Activated naive CD4-positive, alpha-beta T cell (primary cell): ENCODE measurements at places on chromosomes 2 and 18.

- no peak for DNase-seq
Measured at GRCh38 chr2:239288951-239289511, 111.8 kb downstream of the HDAC4 start.

DNA sequence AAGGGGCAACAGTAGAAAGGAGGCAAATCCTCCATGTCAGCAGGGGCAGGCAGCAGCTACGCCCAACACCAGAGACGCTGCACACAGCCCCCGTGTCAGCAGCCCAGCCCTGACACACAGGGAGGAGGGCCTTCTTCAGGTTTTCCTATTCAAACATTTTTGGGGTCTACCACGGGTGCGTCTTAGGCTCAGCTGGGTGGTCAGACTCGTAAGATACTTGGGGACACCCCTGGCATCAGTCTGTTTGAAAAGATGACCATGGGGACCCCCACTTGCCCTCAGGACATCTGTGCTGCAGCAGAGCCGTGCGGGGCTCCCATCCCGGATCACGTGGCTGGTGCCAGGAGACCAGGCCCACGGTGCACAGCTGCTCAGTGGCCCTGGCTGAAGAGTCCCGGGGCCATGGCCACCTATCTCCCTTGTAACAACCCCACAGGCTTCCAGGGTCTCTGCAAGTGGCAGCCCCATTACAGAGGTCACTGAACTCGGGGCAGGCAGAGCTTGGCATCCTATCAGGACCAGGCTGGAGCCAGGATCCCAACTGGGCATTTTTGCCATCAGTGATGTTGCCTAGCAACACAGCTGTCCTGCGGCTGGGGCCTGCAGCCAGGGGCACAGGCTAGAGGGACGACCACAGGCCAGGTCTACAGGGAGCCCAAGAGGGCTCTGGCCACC, 82.5 kb downstream of the EDAR start:
- no peak for DNase-seq

GRCh38 chr2:106026271-106027190, 167.6 kb downstream of the UXS1 start:
- no peak for DNase-seq

- no peak for DNase-seq
Measured at GRCh38 chr2:241157841-241158545, 7.7 kb downstream of the PPP1R7 start.

GRCh38 chr2:217919781-217920351, 82.9 kb downstream of the TNS1 start:
- no peak for DNase-seq

GRCh38 chr2:17355608-17356329, 162.5 kb downstream of the RAD51AP2 start:
- no peak for DNase-seq

DNA sequence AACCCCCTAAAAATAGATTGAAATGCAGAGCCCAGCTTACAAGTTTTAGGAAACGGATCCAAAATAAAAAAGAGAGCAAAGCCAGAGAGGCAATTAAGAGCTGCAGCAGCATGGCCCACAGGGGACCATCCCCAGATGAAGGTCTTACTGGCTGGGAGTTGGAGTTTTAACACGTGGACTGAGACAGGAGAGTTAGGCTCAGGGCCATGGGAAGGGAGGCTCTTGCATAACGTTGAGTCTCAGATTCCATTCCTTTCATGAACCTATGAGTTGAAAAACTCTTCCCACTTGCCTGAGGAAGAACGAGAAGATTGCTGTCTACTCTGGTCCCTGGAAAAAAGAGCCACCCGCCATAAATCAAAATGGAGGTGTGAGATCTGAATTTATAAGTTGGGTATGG, 101.8 kb upstream of the NDUFV2 start:
- DNase-seq, result no peak

GRCh38 chr2:143132355-143132754, 3.1 kb downstream of the ARHGAP15 start:
- DNase-seq, result no peak

GRCh38 chr2:9174771-9175437, 31.7 kb upstream of the ASAP2 start:
- DNase-seq, result no peak

DNA sequence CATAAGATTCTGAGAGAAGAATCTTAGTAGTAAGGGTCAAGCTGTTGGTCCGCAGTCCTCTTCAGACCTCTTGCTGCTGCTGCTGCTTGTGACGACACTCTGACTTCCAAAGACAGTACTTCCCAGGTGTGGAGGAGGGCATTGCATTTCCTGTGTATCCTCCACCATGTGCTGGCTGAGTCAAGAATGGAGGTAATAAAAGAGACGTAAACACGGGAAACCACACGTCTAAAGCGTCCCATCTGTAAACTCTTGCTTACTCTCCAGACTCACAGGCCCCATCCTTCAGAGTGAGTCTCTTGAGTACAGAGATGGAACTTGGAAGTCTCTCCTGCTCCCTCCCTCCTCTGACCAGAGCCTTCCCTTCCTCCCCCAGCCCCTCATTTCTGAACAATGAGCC, 25.6 kb downstream of the KLHL29 start:
- no peak for DNase-seq

GRCh38 chr18:31583185-31583854, 8.4 kb upstream of the TTR start:
- no peak for DNase-seq

DNA sequence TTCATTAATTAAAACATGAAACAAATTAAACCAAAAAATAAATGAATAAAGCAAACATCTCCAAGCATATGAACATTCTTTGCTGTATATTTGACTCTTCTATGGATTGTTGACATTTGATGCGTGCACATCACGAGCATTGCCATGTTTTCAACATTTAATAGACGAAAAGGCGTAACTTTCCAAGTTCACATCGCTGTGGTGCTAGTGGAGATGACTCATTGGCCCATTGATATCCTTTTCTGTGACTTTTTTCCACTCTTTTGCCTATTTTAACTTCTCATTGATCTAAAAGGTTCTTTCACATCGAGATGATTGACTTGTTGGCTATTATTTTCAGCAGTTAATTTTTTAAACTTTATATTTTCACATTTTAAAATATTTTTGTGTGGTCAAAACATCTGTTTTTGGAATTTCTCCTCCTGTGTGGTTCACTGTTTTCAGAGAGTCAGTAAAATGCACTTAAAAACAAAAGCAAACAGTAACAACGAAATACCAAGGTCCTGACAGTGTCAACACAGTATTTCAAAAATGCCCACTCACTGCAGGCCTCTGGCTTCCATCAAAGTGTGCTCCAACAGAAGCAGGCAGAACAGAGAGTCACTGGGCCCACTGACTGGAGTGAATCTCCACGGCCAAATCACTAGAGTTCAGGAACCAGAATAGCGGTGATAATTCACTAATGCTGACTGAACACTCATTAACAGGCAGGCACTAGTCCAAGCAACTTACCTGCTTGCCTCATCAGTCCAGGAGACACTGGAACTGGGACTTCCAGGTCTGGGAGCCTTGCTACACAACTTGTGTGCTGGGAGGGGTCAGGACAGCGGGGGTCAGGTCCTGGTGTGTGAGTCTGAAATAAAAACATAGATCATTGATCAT, 372.2 kb upstream of the SMIM21 start:
- DNase-seq, result no peak

DNA sequence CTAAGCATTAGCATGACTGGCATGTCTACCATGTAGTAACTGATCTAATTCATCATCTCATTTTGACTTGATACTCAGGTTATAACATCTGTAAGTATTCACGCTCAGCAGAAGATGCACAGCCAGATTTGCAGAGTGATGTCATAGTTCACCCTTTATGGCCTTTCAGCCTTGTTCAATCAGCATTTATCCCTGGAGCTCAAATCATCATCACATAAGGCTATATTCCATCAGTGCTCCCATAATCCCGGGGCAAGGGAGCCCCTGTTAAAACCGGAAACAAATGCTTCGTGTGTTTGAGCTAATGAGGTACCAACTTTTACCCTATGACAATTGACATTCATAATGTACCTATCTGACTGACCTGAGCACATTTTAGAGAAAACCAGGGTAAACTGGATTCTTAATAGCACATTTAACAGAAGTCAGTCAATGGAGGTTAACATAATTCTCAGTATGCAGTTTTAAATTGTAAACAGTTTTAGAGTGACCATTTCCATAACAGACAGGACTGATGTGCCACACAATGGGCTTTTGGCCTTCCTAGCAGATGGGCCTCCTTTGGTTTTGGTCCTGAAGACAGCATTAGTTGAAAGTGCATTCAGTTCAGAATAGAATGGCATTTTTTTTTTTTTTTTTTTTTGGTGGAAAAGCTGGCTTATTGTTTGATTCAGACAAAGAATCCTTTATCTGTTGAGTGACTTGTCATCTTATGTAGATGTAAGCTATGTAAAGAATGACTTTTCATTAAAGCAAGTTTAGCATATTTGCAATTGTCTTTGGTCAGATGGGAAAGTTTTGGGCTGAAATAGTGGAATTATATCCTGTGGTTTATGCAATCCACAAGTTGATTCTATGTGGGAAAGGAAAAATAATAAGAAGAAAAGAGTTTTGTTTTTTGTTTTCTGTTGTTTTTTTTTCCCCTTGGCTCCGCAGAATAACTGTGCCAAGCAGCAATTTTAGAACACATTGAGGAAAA, 866.0 kb upstream of the ACVR2A start:
- no peak for DNase-seq

GRCh38 chr2:80111185-80111584, 193.4 kb downstream of the LRRTM1 start:
- DNase-seq, result no peak

GRCh38 chr2:2010251-2010650, 265.9 kb upstream of the PXDN start:
- DNase-seq, result no peak

DNA sequence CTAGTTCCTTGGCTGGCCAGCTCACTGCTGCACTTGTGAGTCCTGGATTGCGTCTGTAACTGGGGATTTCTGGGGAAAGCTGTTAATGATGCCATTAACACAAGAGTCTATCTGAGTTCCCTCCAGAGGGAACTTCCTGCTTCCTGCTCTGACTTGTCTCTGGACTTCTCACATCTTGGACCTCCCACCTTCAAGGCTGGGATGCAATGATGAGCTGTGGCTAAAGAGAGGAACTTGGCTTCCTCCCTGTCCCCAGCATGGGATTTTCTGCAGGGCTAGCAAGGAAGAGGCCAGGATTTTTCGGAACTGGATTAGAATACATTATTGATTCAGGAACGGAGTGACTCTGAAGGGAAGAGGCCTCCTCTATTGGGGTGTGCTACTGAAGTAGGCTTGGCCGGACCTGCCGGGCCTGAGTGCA, 155.5 kb downstream of the CLIP4 start:
- no peak for DNase-seq

DNA sequence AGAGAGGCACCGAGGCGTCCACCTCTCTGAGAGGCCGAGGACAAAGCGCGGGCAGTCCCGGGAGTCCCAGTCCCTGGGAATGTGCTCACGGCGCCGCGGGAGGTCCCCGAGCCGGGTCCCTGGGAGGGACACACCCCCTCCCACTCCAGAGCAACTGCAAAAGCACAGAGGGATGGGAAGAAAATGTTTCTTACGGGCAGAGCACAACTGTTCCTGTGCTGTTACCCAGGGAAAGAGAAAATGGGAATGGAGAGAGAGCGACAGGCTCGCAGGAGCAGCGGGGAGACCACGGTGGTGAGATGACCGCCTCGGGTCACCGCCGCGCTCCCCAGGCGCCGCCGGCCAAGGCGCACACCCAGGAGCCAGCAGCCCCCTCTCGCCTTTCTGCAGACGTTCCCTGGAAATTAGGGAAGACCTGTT, 1.2 kb upstream of the BCL11A start:
- DNase-seq, result no peak

GRCh38 chr2:4354678-4355077, 651.3 kb downstream of the DCDC2C start:
- no peak for DNase-seq

DNA sequence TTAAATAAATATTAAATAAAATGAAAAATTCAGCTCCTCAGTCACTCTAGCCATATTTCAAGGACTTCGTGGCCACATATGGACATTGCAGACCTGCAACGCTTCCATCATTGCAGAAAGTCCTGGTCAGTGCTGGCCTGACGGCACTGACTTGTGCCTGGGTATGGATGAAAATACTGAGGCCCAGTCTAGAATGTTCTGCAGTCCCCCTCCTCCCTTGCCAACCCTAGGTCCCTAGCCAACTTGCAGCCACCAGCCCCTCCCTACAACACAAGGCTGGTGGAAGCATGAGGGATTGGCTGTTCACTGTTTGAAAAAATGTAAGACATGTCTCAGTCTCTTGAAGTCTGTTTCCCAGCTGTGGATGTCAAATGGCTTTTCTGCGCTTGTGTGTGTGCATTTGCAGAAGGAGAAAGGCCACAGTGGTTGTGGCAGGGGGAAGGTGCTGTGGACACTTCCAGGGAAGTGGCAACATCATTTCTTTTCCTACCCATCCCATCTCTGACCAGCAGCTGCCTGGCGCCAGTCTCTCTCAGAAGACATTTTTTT, 9.9 kb downstream of the IGFBP5 start:
- no peak for DNase-seq

DNA sequence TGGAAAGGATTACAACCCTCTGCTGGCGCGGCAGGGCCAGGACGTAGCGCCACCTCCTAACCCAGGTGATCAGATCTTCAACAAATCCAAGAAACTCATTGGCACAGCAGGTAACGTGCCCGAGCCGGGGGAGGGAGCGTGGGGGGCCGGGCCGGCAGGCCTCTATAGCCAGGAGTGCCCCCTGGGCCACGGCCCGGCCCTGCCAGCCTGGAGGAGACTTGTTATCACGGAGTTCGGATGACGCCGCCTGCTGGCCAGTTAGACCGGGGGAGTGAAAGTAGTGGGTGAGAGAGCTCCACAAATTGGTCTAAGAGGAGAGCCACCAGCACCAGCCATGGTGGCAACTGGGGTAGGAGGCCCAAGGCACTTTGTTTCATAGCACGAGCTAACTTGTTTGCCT, 8.6 kb upstream of the TMEM214 start:
- DNase-seq, result no peak

- DNase-seq, result peak; percentile 17
Measured at GRCh38 chr2:54673501-54673998, 49.9 kb upstream of the EML6 start.

DNA sequence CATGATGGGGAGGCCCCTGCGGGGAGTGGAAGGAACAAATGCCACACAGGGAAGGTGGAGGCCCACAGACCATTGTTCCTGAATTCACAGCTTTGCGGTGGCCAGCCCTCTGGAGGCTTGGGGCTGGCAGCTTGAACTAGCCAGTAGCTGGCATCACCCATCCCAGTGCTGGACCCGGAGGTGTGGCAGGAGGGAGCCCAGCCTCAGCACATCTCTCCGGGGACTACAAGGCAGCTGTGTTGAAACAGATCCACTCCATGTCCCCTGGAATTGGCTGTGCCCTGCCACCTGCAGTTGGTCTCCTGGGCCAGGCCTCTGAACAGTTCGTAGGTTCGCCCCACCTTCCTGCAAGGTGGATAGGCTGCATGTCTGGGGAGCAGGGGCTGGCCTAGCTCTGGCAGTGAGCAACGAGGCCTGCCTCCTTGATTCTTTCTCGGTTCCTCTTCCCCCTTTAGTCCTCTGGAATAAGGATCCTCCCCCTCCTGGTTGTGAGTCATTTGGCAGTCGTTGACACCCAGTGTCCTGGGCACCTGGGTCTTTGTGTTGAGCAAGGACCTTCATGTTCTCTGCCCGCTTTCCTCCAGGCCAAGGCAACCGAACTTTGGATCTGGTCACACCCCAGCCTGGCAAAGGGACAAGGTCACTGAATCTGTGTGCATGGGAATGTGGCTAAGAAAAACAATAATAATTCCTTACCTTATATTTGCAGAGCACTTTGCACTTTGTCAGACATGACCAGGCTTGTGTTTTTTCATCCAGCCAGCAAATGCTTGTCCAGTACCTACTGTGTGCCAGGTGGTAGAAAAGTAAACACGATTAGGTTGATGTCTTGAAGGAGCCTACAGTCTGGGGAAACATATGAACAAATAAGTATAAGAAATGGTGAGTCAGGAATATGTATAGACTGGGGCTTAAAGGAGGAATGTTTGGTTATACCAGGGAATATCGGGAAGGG, 55.0 kb upstream of the MCFD2 start:
- no peak for DNase-seq

GRCh38 chr18:10475276-10475653, 20.8 kb downstream of the APCDD1 start:
- DNase-seq, result no peak
